ENCODE measurements at places on chromosomes 11 and 22. TPM values are rescaled to one million over a fixed set of nuclear protein-coding genes. Genes with fewer than 3 reads are reported as not detected.
A peak's percentile ranks its signal among the peaks of the same experiment; 100 is the strongest.

FOLR2 gene
- total RNA-seq, result 31.9 TPM

CCDC116 gene
- total RNA-seq, result 0.22 TPM

CLDN5 gene
- total RNA-seq, result 48.4 TPM

DNA sequence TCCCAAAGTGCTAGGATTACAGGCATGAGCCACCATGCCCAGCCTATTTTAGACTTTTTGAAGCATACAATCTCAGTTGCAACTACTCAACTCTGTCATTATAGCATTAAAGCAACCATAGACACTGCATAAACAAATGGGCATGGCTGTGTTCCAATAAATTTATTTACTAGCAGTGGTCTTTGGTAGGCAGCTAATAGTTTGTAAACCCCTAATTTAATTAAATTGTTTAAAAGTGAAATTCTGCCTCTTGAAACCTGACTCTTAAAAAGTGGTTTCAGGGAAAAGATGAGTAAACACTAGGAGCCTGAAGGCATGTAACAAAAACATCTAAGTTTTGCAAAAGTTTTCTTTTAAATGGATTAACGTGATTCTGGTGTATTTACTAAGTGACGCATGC, 1364.5 kb downstream of the LRRC4C start:
- no peaks in the 10 kb centered on the region for H3K27me3 ChIP-seq
- no peaks in the 10 kb centered on the region for H3K4me1 ChIP-seq
- no peak for DNase-seq
- H3K27ac ChIP-seq, result no peak overlapping the region
- H3K36me3 ChIP-seq, result no peaks in the 10 kb centered on the region

DNA sequence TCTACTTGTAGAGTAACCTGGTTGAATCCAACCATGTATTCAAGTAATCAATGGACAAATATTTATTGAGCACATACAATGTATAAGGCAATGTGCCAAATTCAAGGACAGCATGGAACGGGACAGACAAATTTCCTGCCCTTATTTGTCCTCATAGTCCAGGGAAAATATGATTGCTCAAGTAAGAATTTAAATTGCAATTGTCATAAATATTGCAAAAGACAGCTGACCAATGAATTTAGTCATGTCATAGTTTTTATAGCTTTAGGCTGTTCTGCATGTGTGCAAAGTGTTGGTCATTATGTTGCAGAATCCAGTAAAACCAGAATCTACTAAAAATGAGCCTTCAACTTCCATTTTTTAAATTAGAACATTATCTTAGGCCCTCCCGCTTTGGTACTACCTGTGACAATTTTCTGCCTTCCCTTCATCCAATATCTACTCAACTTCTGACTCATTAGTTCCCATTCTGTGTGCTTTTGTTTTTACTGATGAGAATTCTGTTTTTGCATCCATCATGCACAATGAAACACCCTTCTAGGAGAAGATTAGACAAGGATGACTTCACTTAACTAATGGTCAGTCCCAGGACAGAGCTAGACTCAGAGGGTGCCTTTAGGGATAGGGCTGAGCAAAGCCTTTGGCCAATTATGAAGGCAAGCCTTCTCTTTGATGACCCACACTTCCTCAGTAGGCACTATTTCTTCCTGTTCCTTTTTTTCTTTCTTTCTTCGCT, 45.8 kb upstream of the FIBIN start:
- H3K27me3 ChIP-seq, result no peaks in the 10 kb centered on the region
- H3K27ac ChIP-seq, result no peak overlapping the region
- DNase-seq, result no peak
- H3K36me3 ChIP-seq, result no peaks in the 10 kb centered on the region

DNA sequence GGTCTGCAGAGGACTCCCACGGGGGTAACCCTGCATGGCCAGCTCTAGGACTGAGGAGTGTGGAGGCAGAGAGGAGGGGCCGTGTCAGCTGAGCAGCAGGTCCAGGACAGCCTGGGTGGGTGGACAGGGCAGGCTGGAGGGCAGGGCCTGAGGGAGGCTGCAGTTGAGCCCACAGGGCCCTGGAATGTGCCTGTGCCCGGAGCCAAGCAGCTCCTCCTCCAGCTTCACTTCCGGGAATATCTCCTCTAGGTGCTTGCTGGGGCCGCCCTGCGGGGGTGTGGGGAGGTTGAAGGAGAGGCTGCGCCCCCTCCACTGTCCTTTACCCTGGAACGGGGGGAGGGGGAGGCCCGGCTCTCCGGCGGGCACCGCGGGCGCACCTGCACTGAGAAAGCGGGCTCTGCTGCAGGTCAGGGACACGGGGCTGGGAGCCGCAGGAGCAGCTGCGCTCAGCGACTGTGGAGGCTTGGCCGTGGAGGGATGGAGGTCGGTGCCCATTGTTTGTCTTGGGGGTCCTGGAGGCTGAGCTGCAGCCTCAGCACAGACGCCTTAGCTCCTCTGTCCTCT, 1293.2 kb downstream of the BRD1 start:
- no peaks in the 10 kb centered on the region for H3K27me3 ChIP-seq
- DNase-seq, result no peak
- H3K36me3 ChIP-seq, result no peaks in the 10 kb centered on the region
- H3K4me1 ChIP-seq, result no peaks in the 10 kb centered on the region
- no peak overlapping the region for H3K27ac ChIP-seq
- no peak overlapping the region for H3K4me3 ChIP-seq

DNA sequence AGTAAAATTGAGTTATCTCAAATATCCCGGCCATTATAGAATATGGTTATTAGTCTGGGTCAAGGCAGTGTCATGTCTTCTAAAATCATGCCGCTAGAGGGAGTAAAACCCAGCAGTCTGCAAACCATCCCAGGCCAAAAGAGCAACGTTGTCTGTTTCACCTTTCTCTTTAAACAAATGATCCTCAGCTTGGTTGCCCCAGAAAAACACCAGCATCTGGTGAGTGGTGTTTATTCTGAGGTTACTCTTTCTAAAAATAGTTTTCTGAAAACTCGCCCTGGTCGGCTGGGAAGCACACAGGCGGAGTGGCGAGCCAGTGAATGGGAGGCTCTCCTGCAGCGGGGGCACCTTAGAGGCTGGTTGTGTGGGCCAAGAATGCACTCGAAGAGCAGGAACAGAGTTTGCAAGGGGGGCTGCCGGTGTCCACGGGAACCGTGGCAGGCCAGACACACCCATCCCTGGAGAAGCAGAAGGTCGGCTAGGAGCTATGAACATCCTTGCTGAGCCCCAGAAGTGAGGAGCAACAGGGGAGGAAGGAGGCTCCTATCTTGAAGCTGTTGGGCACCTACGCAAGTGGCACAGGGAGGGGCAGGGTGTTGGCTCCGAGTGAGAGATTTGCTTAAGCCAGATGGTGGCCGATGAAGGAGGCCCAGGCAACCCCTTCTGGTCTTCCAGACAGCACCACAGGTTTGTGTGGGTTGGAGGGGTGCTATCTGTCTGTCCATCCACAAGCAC, 297.1 kb downstream of the ETS1 start:
- no peaks in the 10 kb centered on the region for H3K4me1 ChIP-seq
- peak; percentile 55 for DNase-seq
- H3K27ac ChIP-seq, result peak overlapping the region; percentile 48
- H3K4me3 ChIP-seq, result no peak overlapping the region
- no peaks in the 10 kb centered on the region for H3K27me3 ChIP-seq

DNA sequence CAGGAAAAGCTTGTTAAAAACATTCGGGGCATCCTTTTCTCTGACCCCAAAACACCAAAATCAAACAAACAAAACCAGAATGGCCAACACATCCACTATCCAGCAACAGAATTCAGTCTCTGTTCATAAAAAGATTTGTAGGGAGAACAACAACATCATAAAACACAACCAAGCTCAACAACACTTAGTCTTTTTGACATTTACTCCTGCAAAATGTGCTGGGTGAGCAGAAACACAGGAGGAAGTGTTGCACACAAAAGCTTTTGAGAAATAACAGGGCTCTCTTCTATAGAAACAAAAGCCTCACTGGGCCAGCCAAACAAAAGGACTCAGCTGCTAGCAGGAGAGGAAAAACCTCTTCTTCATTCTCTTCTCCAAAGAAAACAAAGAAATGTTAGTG, 736.0 kb upstream of the CCDC90B start:
- H3K27ac ChIP-seq, result no peak overlapping the region
- no peak for DNase-seq
- no peaks in the 10 kb centered on the region for H3K36me3 ChIP-seq
- H3K4me3 ChIP-seq, result no peak overlapping the region
- H3K4me1 ChIP-seq, result no peaks in the 10 kb centered on the region

GRCh38 chr11:86438685-86439084, 64.0 kb downstream of the CCDC81 start:
- no peak overlapping the region for H3K27ac ChIP-seq
- no peaks in the 10 kb centered on the region for H3K4me1 ChIP-seq
- peaks cover 10% of the 10 kb centered on the region for H3K36me3 ChIP-seq

DNA sequence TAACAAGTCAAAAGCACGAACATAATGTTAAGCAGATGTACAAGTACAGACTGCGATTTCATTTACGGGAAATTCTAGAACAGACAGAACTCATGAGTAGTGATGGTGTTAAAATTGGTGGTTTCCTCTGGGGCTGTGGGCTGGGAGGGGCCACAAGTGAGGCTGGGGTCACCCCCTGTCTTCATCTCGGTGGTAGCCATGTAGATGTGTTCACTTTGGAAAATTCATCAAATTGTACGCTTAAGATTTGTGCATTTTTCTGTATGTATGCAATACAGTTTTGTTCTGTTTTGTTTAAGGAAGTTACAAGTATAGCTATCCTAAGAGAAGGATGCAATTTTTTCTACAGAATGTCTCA, 504 bp upstream of the ASCC2 start:
- H3K27me3 ChIP-seq, result no peaks in the 10 kb centered on the region
- peaks cover 3% of the 10 kb centered on the region for H3K36me3 ChIP-seq
- H3K4me3 ChIP-seq, result peak overlapping the region; percentile 91
- peak overlapping the region; percentile 63 for H3K27ac ChIP-seq
- DNase-seq, result no peak

DNA sequence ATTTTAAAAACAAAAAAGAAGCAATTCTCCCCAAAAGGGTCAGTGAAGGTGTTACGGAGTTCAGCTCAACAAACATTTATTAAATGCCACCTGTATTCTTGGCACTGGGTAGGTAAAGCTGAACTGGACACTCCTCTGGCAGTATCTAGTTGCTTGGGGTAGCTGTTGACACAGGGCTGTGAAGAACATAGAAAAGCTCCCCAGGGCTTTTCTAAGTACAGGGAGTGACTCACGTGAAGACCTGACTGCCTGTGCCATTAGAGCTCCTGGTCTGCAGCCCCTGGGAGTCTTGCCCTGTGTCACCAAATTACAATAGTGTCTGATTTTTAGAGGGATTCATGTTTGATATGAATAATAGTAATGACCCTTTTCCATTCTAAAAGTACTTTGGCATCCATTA, 43.6 kb downstream of the COA4 start:
- H3K36me3 ChIP-seq, result peaks cover 4% of the 10 kb centered on the region
- DNase-seq, result no peak
- no peak overlapping the region for H3K4me3 ChIP-seq

Measured in kidney (tissue), 22 donors.